A172 (cell line): ENCODE measurements at places on chromosomes 2 and 18.

DNA sequence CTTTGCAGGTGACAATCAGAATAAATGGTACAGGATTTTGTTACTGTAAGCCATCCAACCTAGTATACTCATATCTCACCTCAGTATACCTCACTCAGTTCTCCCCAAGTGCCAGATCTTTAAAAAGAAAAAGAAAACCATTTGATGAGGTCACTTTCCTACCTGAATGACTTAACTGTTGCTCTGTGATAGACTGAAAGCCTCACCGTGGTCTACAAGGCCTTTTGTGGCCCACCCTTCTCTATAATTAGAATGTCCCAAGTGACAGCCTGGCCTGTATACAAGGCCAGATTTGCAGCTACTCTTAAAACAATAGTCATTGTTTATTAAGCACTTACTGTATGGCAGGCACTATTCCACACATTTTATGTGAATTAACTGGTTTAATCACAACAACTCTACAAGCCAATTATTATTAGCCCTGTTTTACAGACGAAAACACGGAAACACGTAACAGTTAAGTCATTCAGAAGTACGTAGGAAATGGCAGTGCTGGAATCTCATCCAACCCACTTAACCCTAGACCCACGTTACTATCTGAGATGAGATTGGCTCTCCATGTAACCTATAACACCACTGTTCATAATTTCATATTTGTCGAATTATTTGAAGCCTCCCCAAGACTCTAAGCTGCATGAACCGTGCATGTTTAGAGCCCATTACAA, 28.3 kb downstream of the PKP4 start:
- DNase-seq, result no peak

- DNase-seq, result peak; percentile 99
These were observed 209.9 kb downstream of the TFCP2L1 start for GRCh38 chr2:121075006-121075551.

DNA sequence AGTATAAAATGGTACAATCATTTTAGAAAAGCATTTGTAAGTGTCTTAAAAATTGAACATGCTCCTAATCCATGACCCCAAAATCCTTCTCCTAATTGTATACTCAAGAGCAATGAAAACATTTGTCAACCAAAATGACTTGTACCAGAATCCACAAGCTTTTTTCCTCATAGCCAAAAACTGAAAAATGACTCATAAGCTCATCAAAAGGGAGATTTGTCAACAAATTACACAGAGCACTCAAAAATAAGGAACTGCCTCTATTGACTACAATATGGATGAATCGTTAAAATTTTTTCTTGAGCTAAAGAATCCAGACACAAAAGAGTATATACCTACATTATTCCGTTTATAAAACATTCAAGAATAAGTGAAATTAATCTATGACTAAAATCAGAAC, 544.8 kb downstream of the ARHGAP15 start:
- no peak for DNase-seq

DNA sequence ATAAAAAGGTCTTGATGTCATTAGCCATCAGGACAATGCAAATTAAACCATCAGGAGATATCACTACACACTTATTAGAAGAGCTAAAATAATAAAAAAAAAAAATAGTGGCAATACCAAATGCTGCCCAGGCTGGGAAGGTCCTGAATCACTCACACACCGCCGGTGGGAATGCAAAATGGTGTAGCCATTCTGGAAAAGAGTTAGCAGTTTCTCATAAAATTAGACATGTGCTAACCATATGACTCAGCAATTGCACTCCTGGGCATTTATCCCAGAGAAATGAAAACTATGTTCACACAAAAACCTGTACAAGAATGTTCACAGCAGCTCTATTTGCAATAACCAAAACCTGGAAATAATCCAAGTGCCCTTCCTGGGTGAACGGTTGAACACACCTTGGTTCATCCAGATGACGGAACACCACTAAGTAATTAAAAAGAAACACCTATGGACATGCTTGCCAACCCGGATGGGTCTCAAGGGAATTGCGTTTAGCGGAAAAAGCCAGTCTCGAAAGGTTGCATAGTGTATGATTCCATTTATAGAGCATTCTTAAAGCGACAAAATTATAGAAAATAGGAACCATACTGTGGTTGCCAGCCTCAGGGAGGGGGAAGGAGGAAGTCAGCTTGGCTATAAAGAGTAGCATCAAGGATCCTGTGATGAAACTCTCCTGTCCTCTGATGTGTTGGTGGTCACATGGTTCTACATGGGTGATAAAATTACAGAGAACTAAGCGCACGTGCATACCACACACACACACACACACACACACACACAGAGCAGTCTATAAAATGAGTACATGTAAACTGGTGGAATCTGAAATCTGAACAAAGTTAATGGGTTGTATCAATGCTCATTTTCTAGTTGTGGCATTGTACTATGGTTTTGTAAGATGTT, 4.6 kb downstream of the MBP start:
- peak; percentile 70 for DNase-seq

GRCh38 chr2:204625135-204625534, 79.9 kb downstream of the PARD3B start:
- peak; percentile 44 for DNase-seq

DNA sequence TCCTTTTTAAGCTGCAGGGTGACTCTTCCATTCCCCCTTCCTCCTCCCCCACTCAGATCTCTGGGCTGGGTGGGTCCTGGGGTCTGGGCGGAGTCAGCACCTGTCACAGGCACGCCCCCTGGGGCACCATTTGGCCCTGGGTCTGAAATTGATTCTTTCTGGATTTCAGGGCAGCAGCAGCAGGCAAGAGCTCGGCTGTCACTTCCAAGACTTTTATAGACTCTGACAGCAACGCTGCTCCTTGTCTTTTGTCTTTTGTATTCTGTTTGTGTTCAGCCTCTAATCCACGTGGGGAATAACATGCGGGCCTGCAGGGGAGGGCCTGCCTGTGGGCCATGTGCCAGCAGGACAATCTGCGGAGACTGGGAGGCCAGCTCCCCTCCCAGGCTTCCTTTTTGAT, 3.9 kb downstream of the BOD1L2 start:
- DNase-seq, result no peak

- DNase-seq, result no peak
These were observed 6.1 kb downstream of the MAB21L4 start for GRCh38 chr2:240889601-240890560.

DNA sequence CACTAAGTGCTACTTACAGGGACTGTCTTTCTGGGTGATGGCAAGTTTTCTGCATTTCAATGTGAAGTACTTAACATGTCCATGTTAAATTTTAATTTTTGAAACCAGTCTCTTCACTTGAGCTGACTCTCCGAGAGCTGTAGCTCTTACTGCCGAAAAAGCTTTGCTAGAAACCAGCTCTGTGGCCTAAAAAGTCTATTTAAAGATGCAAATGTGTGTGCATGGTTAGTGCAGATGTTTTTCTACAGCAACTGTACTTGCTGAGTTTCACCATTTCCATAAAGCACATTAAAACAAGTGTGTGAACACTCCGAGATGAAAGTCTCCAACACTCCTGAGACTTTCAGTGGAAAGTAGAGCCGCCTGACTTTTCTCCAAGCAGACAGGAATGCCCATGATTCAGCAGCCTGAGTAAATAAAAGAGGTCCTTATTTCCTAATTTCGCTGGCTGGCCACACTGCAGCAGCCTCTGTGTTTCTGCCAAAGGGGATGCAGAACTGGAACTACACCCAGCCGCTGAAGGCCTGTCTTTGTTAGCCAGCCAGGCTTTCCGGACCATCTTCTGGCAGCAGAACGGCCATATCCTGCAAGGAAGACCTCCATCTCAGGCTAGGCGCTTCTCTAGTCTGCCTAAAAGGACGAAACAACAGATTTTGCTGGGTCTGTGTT, 121.2 kb downstream of the ZNF521 start:
- DNase-seq, result no peak

DNA sequence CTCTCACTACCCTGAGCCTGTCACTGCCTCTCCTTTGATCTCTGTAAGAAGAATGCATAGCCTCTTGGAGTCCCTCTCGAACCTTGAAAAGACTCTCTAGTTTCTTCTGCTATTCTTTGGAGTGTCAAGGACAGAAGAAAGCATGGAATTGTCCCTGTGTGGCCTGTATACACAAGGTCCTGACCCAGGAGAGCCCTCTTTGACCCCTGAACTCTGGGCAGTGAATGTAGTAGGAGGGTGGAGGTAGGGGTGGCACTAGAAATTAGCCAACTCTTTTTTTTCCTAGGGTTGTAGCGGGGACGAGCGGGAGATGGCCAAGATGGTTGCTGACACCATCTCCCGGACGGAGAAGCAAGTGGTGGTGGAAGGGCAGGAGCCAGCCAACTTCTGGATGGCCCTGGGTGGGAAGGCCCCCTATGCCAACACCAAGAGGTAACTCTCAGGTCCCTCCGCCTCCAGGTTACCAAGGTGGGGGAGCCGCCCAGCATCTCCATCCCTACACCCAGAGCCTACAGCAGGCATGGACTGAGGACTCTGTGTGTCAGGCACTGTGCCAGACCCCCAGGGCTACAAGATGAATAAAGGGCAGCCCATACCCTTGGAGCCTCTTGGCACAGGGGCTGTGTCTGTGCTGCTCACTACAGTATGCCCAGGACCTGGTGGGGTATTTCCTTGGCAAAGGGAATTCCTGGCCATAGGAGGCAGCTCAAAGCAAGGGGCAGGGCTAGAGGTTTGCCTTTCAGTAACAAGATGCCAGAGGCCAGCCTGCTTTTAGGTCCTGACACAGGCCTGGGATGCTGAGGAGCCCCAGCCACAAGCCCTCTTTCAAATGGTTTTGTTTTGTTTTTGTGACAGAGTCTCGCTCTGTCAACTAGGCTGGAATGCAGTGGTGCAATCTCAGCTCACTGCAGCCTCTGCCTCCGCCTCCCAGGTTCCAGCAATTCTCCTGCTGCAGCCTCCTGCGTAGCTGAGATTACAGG, 16.4 kb downstream of the VIL1 start:
- no peak for DNase-seq

GRCh38 chr2:191376981-191377629, 131.9 kb downstream of the MYO1B start:
- peak; percentile 96 for DNase-seq

- no peak for DNase-seq
These were observed 9.2 kb upstream of the CYP26B1 start for GRCh38 chr2:72156872-72157271.

- no peak for DNase-seq
These were observed 66.3 kb downstream of the NCKAP1 start for GRCh38 chr2:182971820-182972547.

GRCh38 chr2:48415836-48416515, 114.0 kb upstream of the STON1 start:
- no peak for DNase-seq

DNA sequence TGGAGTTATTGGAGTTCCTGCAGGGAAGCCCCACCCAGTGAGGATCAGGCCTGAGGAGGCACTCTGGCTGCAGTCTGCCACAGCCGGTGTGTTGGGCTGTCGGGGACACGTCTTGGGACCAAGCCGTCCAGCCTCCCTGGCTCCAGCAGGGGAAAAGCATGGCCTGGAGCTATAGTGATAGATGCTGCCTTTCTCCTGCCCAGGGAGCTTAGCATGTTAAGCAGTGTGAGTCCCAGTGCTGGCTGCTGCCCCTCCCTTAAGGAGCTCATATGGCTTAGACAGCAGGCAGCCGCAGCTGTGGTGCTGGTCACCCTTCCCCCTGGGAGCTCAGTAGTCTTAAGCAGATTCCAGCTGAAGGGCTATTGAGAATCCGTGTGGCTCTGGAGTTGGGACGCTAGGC, 78.9 kb downstream of the CERS6 start:
- no peak for DNase-seq

DNA sequence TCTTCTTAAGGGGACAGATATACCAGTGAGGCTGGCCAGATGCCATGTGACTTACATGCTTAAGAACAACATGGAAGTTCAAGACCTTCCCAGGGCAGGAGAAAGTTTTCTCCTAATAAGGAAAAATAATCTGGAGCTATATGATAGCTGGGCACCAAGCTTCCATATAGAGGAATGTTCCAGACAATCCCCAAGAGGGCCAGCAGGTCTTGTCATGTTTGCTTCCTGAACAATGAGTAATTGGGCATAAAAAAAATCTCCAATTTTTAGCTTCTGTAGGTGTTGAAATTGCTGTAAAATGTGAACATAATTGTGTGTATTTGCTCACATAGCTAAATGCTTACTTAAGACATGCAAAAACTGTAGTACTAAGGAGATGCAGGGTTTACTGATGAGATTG, 809.5 kb upstream of the PIK3C3 start:
- no peak for DNase-seq

DNA sequence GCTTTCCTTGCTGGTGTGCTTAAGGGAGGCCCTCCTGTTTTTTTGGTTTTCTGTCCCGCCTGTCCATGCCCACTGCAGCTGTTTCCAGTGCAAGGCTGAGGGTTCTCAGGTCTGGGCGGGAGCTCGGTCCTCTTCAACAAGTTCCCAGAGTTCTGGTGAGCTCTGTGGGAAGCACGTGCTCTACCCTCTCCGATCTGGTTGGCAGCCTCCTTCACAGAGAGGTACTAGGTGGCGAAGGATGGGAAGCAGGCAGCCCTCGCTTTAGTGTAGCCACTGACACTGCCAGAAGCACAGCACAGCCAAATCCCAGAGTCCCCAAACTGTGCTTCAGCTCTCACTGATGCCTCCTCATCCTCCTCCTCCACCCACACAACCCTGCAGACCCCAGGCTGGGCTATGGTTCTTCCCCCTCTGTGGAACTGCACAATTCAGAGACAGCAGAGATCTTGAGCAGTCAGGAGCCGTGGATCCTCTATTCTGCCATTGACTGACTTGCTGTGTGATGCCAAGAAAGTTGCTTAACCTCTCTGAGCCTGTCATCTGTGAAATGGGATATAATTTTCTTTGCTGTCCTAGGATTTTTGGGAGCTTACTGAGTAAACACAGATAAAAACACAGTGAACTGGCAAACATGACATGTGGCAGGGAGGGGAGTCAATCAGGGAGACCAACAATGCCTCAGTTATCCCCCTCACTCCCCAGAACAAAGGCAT, 157.3 kb downstream of the MSH2 start:
- no peak for DNase-seq

GRCh38 chr2:71794611-71795010, 341.2 kb downstream of the DYSF start:
- DNase-seq, result no peak

DNA sequence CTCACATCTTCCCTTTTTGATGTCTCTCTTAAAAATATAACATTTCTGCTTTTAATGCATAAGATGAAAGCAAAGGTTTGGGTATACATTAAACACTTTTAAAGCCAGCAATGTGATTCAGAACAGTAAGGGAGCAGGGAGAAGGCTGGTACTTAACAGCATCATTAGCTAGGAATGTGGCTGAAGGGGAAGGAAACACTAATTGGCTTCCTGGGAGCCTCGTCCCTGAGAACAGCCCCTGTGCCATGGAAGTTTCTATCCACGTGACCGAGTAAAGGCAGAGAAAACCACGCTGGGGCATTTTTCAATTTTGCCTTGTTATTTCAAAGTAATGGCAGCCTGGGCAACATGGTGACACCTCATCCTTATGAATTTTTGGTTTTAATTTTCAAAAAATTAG, 109.2 kb upstream of the GPC1 start:
- peak; percentile 77 for DNase-seq
